ENCODE measurements at places on chromosomes 5 and 9. TPM values are rescaled to one million over a fixed set of nuclear protein-coding genes. Genes with fewer than 3 reads are reported as not detected.

Gene IL5
- not detected for total RNA-seq

Gene SLC34A3
- not detected for total RNA-seq

Gene NOXA1
- total RNA-seq, result 0.59 TPM

Gene ARL14EPL
- total RNA-seq, result not detected

Gene PCSK5
- total RNA-seq, result 30.8 TPM

Gene ST8SIA4
- 1.3 TPM for total RNA-seq

Gene PCDHB7
- 0.39 TPM for total RNA-seq

Gene STOML2
- total RNA-seq, result 210 TPM

Gene STXBP1
- 76.4 TPM for total RNA-seq

Gene PCDHGA12
- 3.5 TPM for total RNA-seq

Gene LAMC3
- total RNA-seq, result 19.2 TPM

Gene TMC1
- total RNA-seq, result 0.54 TPM

Gene FGF10
- not detected for total RNA-seq

Gene CSF1R
- not detected for total RNA-seq

Gene ASTN2
- total RNA-seq, result 24.6 TPM

Gene TOR2A
- 23.5 TPM for total RNA-seq

Gene LECT2
- total RNA-seq, result not detected

Gene SPINK1
- not detected for total RNA-seq

Gene CAVIN4
- 6.0 TPM for total RNA-seq

Gene FOXD1
- total RNA-seq, result 0.42 TPM

Gene TRIP13
- 44.4 TPM for total RNA-seq

Gene FCN2
- total RNA-seq, result not detected

Gene NSA2
- 115 TPM for total RNA-seq

Gene C5orf52
- total RNA-seq, result not detected

Gene SHOC1
- total RNA-seq, result not detected

Gene ATG10
- total RNA-seq, result 12.5 TPM

Gene QRFP
- not detected for total RNA-seq

Gene EMB
- 40.0 TPM for total RNA-seq

Gene TAS2R1
- total RNA-seq, result 0.31 TPM

Gene GRM6
- total RNA-seq, result not detected

Gene RNF224
- not detected for total RNA-seq

Gene FCN1
- not detected for total RNA-seq

Gene CARD9
- total RNA-seq, result 0.49 TPM

Gene IFNB1
- not detected for total RNA-seq

Gene NR6A1
- total RNA-seq, result 125 TPM

Gene HMMR
- total RNA-seq, result 54.8 TPM

Gene ENTPD2
- 1.1 TPM for total RNA-seq

Gene NPR3
- 0.07 TPM for total RNA-seq

Gene NFX1
- 29.7 TPM for total RNA-seq

Gene TNC
- total RNA-seq, result 2.7 TPM

Gene FGF1
- total RNA-seq, result 0.21 TPM

Gene DBH
- not detected for total RNA-seq

Gene PCDHA13
- total RNA-seq, result 9.8 TPM

Gene SLC6A7
- total RNA-seq, result not detected

Gene TMEFF1
- 85.2 TPM for total RNA-seq

Gene NEUROG1
- not detected for total RNA-seq

Gene RPL37
- total RNA-seq, result 104 TPM

Data from GM23338 (cell line).